ENCODE measurements at places on chromosomes 16 and 17. TPM values are rescaled to one million over a fixed set of nuclear protein-coding genes. Genes with fewer than 3 reads are reported as not detected.

Gene HID1
- total RNA-seq, result 34.8 TPM

DNA sequence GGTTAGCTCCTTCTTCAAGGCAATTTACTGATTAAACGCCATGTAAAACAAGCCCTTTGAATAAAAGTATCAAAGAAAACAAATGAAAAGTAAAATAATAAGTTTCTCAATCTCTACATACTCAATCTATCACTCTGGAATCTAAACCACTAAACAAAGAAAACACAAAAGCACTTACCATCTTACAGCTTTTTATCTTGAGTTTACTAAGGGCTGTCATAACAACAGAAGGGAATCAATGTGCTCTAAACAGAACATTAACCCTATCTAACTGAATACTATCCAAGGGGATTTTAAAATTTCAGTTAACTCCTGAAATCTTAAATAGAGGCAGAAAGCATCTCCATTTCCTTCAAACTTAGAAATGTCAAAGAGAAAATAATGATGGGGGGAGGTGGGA lies 3.4 kb downstream of the SKA2 start:
- H3K4me1 ChIP-seq, result peaks cover 3% of the 10 kb centered on the region
- no peaks in the 10 kb centered on the region for H3K27me3 ChIP-seq

GRCh38 chr17:1399679-1400512 lies at the start of gene YWHAE:
Gene YWHAE, minus strand, starts transcription at chr17:1400222. Its CDS starts 112 bp downstream, at chr17:1400110.
- H3K27ac ChIP-seq, result peak within 1 kb of the TSS; percentile 97
- H3K36me3 ChIP-seq, result peaks cover 13% of the 10 kb centered on the region
- H3K27me3 ChIP-seq, result no peaks in the 10 kb centered on the region
- peaks cover 10% of the 10 kb centered on the region for H3K4me1 ChIP-seq
- H3K4me3 ChIP-seq, result peak within 1 kb of the TSS; percentile 94

GRCh38 chr16:65122724-65123395 lies 997 bp upstream of the CDH11 start:
- H3K36me3 ChIP-seq, result no peaks in the 10 kb centered on the region
- H3K27me3 ChIP-seq, result peaks cover 33% of the 10 kb centered on the region
- peaks cover 3% of the 10 kb centered on the region for H3K4me1 ChIP-seq

GRCh38 chr16:13997526-13997925 lies 73.6 kb upstream of the MRTFB start:
- H3K36me3 ChIP-seq, result no peaks in the 10 kb centered on the region
- no peak overlapping the region for H3K4me3 ChIP-seq
- H3K27ac ChIP-seq, result no peak overlapping the region
- no peak for DNase-seq
- H3K4me1 ChIP-seq, result no peaks in the 10 kb centered on the region

- H3K4me3 ChIP-seq, result no peak overlapping the region
- no peak overlapping the region for H3K27ac ChIP-seq
- H3K4me1 ChIP-seq, result no peaks in the 10 kb centered on the region
- no peaks in the 10 kb centered on the region for H3K36me3 ChIP-seq
- no peak for DNase-seq
- no peaks in the 10 kb centered on the region for H3K27me3 ChIP-seq
Measured at GRCh38 chr16:21656795-21657768, 4.7 kb upstream of the IGSF6 start.
